ENCODE measurements at places on chromosomes 12 and 14.

- DNase-seq = no peak
Observed at GRCh38 chr14:77084985-77085384, 13.1 kb upstream of the CIPC start.

GRCh38 chr12:124834822-124835221 is 28.8 kb downstream of the SCARB1 start:
- DNase-seq = no peak

GRCh38 chr14:21557084-21557901 is 22.6 kb downstream of the OR10G3 start:
- peak; percentile 34 for DNase-seq

DNA sequence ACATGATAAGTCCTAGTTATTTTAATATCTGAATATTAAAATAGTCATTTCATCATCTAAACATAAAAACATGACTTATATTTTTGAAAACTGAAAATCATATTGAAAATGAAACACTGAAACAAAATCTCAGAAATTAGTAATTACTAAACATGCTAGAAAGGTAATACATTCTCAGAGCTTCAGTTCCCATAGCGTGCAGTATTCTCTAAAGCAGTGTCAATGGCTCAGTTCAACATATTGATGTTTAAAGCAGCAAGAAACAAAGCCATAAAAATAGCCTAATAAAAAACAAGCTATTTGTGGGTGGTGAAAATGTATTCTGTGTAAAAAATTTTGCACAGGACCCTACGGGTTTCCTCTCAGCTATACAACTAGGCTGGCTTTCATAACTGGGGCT is 1337.4 kb downstream of the FSCB start:
- no peak for DNase-seq

DNA sequence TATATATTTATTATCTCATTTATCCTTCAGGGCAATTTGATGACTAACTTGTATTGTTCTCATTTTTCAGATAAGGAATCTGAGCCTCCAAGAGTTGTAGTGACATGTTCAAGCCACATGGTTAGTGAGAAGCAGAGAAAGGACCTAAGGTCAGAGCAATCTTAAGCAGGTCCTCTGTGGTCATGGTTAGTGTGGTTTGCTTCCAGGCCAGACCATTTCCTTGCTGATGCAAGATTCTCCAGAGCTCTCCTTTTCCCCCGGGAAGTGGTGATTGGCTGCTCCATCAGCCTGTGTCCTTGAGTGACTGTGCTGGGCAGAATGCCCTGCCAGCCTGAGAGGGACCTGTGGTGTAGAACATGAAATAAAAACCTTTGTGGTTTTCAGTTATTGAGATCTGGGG is 141.3 kb downstream of the KTN1 start:
- no peak for DNase-seq

DNA sequence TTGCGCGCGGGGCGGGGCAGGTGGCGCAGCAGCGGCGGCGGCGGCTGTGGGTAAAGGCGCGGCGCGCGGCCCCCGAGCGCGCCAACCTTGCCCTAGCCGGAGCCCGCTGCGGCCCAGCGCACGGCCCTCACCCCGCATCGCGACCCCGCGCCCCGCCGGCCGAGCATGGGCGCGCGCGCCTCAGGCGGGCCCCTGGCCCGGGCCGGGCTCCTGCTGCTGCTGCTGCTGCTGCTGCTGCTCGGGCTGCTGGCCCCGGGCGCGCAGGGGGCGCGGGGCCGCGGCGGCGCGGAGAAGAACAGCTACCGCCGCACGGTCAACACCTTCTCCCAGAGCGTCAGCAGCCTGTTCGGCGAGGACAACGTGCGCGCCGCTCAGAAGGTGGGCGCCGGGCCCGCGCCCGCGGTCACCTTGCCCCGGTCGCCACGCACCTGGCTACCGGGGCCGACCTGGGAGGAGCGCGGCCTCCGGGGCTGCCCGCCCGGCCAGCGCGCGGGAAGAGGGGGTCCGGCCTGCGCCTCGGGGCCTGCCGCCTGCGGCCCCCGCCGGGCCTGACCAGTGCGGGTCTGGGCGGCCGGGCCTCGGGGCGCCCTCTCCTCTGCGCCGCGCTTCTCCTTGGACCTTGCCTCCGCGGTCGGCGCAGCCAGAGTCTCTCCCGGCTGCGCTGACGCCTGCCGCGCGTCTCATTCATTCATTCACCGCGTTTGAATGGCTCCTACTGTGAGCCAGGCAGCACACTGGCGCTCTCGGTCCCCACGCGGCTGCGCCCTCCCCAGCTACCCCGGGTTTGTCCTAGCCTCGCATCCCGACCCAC is at the start of gene BRI3BP:
Gene BRI3BP (plus strand): TSS at position 20 of the 811 bp plus-strand sequence. CDS start 146 bp downstream, at position 166.
- no peak for DNase-seq

DNA sequence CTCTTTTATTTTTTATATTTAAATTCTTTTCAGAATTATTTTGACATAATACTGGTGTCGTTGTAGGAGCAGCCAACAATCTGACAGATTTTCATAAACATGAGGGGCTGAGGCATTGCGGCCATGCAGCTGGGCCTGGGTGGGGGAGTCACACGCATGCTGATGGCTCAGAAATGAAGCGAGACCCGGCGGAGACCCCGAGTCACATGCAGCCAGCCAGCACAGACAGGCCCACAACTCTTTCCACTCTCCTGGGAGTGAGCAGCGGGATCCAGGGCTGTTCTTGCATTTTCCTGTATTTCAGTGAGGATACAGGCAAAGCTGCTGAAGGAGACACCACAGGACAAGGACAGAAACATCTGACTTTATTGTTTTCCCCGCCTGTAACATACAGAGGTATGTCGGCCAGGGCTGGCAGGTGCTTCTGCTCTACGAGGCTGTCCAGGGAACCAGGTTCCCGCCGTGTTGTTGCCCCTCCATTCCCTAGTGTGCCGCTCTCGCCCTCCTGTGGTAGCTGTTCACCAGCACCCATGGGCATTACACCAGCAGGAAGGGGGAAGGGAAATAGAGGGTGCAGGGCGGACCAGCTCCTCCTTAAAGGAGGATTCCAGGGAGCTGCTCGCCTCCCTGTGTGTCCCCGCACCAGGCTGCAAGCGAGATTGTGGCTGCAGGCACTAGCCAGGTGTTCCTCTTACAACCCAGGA is 30.5 kb downstream of the FZD10 start:
- no peak for DNase-seq

DNA sequence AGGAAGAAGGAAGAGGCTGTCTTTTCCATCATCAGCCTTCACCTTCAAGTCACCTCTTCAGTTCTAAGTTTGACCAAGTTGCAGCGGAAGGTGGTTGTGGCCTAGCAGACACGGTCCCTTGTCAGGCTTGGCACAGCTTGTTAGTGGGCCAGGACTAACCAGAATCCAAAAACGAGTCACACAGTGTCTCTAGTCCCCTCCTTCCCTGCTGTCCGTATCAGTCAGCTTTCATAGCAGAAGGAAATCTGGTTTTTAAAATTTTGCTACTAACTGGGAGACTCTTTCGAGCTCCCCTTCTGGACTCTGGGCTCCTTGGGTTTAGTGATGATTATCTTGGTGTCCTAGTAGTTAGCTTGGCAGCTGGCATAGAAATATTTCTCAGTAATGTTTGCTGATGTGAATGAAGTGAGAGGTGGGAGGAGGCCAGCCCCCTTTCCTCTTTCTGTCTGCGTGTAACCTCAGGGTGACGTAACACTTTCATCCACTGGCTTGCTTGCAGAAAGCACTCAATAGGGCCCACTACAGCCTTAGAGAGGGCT is 3.8 kb downstream of the ETV6 start:
- no peak for DNase-seq

DNA sequence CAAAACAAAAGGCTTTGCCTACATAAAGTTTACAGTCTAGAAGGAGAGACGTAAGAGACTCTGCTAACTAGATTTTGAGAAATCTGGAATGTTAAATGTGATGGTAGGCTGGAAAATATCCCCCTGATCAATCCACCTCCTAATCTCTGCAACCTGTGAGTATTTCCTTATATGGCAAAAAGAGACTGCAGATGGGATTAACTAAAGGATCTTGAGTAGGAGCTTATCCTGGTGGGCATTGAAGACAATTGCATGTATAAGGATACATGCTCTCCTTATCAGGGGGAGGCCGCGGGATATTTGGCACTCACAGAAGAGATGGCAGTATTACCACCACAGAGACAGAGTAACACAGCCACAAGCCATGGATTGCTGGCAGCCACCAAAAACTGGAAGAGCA is 95.2 kb downstream of the EGLN3 start:
- no peak for DNase-seq

DNA sequence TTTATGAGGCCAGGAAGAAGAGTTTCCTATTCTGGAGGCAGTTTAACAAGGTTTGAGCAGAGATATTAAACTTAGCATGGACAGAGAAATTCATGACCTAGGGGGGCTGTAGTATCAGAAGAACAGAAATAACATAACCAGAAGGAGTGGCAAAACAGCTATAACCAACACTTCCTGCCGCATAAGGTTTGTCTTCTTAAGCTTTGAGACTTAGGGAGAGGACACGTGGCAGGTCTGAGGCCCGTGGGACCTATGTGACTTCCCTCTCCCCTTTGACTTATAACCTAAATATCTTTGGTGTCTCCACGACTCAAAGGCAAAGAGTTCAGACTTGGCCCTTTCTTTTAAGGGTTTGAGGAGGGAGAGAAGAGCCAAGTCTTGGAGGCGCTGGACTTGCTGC is 119.1 kb upstream of the PZP start:
- DNase-seq = no peak

DNA sequence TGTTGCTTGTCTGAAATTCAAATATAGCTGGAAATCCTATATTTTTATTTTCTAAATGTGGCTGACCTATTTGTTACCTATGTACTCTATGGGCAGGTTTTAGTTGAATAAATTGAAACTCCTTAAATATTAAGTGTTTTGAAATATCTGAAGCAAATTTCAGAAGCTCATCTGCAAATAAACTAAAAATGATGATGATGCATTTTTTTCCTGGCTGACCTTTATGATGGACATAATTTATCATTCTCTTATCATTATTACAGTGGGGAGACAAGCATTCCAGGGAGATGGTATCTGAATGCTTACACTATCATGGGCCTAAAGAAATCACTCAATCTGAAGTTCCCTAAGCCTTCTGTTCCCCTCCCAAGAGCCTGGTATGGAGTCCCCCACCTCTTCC is 1225.2 kb downstream of the AACS start:
- no peak for DNase-seq

DNA sequence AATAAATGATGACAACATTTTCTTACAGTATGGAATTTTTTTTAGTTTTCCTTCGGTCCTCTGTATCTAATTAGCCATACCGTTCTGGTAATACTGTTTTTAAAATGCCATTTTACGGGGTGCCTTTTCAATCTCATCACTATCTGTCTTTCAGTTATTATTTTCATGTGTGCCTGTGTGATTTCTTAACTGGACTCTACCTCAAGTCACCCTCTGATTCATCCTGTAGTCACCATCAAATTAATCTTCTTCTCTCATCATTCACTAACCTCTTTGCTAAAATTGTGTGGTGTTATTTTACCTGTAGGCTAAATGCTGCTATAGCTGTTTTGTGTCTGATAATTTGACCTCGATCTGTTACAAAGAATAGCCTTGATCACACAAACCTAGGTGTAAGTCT is 16.0 kb upstream of the CCT2 start:
- DNase-seq = no peak

GRCh38 chr12:89244536-89244935 is 107.8 kb downstream of the DUSP6 start:
- DNase-seq = no peak

DNA sequence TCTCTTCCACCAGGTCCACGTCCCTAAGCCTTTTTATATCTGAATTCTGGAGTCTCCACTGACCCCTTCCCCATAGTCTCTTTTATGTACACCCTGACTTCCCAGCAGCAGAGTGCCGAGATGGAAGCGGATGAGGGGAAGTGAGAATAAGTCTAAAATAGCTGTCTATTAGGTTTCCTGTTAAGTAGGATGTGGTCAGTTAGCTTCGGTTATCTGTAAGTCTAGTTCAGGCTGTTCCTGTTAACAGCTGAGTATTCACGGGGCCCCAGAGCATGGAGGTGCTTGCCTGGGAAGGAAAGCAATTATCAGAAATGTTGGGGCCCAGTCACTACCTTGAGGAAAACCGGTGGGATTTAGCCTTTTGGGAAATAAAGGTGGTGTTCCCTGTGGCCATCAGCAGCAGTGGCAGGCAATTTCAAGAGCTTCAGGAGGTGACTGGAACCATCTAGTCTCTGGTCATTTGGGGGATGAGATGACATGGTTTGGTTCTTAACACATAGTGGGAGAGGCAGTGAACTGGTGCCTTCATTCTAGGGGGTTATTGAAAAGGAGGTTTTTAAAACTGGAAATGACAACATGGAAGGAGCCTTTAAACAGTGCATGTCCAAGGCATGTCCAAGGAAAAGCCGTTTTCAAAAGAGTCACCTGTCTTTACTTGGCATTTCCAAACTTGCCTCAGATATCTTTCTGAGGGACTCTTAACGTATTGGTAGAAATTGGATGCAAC is 21.8 kb downstream of the CHST11 start:
- DNase-seq = no peak

- no peak for DNase-seq
Observed at GRCh38 chr12:45601888-45602287, 127.6 kb upstream of the ARID2 start.

DNA sequence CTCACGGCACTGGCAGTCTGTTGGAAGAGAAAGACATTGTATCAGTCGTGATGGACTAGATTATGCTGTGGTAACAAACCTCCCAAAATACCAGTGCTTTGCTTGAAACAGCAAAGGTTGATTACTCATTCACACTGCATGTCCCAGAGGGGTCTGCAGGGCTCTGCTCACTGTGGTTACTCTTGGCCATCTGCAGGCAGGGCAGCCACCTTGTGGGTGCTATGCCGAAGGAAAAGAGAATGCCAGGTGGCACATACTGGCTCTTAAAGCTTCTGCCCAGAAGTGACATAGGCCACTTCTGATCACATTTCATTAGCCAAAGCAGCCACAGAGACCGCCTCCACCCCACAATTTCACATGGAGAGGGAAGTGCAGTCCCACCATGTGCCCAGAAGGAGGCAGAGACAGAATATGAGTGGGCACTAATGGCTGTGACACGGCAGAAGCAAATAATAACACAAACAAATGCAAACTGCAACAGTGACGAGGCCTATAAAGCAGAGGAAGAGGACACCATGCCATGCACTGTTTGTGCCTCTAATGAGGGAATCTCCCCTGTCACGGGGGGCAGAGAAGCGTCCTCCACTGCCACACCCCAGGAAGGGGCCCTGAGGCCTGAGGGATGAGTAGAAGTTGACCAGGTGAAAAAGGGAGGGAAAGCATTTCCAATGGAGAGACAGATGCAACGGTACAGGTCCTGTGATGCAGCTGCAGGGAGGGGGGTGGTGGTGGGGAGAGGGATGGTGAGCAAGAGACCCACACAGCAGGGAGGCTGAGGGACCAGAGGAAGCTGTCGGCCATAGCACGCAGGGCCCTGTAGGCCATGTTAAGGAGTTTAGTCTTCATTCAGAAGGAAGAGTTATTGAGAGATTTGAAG is 51.7 kb upstream of the KICS2 start:
- DNase-seq = no peak

DNA sequence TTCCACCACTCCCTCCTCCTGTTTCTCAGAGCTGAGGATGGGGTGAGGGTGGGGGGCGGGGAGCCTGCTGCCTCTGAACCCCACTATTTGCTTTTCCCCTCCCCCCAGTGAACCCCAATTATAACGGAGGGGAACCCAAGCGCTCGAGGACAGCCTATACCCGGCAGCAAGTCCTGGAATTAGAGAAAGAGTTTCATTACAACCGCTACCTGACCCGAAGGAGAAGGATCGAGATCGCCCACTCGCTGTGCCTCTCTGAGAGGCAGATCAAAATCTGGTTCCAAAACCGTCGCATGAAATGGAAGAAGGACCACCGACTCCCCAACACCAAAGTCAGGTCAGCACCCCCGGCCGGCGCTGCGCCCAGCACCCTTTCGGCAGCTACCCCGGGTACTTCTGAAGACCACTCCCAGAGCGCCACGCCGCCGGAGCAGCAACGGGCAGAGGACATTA is 1.1 kb downstream of the HOXC4 start:
- DNase-seq = no peak

Data from hypothalamus (tissue), 51 donors.